ENCODE measurements at places on chromosomes 1 and 21.

GRCh38 chr1:246631426-246631825, 65.2 kb downstream of the CNST start:
- no peaks in the 10 kb centered on the region for H3K27me3 ChIP-seq
- no peak for DNase-seq
- no peak overlapping the region for H3K4me3 ChIP-seq
- H3K36me3 ChIP-seq, result peaks cover 38% of the 10 kb centered on the region
- H3K27ac ChIP-seq, result no peak overlapping the region

GRCh38 chr1:79614762-79615161, 608.2 kb upstream of the ADGRL4 start:
- H3K27me3 ChIP-seq, result no peaks in the 10 kb centered on the region
- H3K4me3 ChIP-seq, result no peak overlapping the region
- peaks cover 11% of the 10 kb centered on the region for H3K4me1 ChIP-seq

DNA sequence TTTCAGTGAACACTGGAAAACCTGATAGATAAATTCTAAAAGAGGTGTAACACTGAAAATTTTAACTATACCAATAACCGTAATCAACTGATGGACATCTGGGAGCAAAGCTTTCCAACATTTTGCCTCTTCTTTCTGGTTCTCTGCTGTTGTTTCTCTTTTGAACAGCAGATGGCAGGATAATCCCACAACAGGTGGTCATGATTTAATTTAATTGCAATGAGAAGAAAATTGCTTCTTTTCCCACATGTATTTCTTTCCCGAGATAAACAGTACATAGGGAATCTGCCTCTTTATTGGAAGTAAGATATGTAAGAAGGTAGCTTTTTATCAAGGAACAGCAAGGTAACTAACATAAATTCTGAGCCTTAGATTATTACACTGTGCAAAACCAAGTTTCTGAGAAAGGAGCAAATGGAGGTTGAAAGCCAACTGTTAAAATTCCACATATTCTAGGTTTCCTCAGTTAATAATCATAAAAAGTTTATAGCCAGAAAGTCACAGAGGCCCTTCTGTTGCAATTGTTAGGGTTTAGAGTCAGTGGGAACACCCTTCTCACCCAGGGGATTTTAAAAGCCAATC, 72.9 kb downstream of the RPS6KA1 start:
- no peak overlapping the region for H3K27ac ChIP-seq
- no peaks in the 10 kb centered on the region for H3K36me3 ChIP-seq
- no peaks in the 10 kb centered on the region for H3K27me3 ChIP-seq
- no peak overlapping the region for H3K4me3 ChIP-seq

DNA sequence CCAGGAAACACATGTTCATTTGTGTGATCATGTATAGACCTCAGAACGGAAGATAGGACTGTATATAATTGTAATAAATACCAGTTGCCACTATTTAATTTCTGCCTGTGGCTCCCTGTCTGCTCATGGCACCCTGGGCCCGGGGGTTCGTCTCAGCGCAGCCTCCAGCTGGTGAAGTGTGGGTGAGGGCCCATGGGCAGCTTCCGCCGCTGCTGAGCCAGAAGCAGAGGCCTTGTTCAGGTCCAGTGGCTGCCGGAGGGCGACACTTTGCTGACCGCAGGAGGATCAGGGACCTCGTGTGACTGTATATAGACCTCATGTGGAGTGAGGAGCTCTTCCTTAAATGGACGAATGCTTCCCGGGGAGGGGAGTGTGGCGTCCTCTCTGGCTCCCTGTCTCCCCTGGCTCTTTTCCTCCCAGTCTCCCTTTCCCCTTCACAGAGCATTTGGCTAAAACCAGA, 155.9 kb downstream of the PEX14 start:
- no peak overlapping the region for H3K4me3 ChIP-seq
- no peaks in the 10 kb centered on the region for H3K27me3 ChIP-seq
- no peak for DNase-seq
- peaks cover 6% of the 10 kb centered on the region for H3K4me1 ChIP-seq

- H3K36me3 ChIP-seq, result no peaks in the 10 kb centered on the region
- DNase-seq, result no peak
- H3K4me3 ChIP-seq, result no peak overlapping the region
- no peaks in the 10 kb centered on the region for H3K27me3 ChIP-seq
Observed at GRCh38 chr21:16678429-16679160, 834.2 kb upstream of the CXADR start.

- H3K27ac ChIP-seq, result peak within 1 kb of the TSS; percentile 99
- peaks cover 14% of the 10 kb centered on the region for H3K36me3 ChIP-seq
- peak within 1 kb of the TSS; percentile 63 for H3K4me3 ChIP-seq
- H3K27me3 ChIP-seq, result no peaks in the 10 kb centered on the region
Observed at GRCh38 chr1:44806704-44807363, at the start of gene DYNLT4. Gene DYNLT4 (minus strand): TSS chr1:44807351. CDS start chr1:44806668, 683 bp downstream.

DNA sequence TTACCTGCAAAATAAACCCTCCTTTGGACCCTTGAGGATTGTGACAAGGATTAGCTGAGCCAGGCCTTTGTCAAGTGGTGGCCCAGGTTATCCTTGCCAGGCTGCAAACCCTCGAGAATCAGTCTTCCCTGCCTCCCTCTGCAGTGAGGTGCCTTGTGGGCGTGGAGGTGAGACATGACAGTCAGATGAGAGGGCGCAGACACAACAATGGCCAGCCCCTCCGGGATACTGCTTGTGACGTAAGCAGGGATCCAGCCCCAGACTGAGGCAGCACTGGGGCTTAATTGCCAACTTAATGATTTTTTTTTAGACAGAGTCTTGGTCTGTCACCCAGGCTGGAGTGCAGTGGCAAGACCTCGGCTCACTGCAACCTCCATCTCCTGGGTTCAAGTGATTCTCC, 104.6 kb downstream of the LAMC2 start:
- no peak overlapping the region for H3K4me3 ChIP-seq
- no peak for DNase-seq
- no peaks in the 10 kb centered on the region for H3K27me3 ChIP-seq
- H3K27ac ChIP-seq, result no peak overlapping the region
- peaks cover 26% of the 10 kb centered on the region for H3K4me1 ChIP-seq

DNA sequence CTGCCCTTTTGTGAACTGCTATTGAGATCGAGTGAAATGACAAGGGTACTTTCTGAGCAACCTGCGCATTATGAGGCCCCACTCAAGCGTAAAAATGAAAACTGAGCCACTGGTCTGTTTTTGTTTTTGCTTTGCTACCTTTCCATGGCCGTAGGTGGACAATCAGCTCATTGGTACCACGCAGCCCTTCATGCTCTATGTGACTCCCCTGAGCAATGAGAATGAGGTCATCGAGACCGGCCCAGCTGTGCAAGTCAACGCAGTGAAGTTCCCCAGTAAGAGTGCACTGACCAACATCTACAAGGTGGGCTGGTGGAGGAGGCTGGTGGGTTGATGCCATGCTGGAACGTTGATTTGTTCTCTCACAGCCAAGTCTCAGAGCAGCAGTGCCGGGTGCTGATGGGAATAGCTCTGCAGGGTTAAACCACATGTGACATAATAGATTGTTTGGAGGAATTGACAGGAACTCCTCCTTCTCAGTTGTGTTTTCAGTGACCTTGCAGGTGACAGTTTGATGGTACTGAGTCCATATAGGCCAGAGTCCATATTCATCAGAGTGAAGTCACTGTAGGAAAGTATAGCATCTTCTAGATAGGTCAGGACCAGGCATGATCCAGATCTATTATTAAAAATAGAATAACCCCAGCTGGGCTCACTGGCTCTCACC, 170.3 kb downstream of the VPS13D start:
- no peak for DNase-seq
- H3K27ac ChIP-seq, result peak overlapping the region; percentile 75
- peaks cover 74% of the 10 kb centered on the region for H3K4me1 ChIP-seq
- peaks cover 33% of the 10 kb centered on the region for H3K36me3 ChIP-seq
- H3K4me3 ChIP-seq, result no peak overlapping the region
- H3K27me3 ChIP-seq, result no peaks in the 10 kb centered on the region

DNA sequence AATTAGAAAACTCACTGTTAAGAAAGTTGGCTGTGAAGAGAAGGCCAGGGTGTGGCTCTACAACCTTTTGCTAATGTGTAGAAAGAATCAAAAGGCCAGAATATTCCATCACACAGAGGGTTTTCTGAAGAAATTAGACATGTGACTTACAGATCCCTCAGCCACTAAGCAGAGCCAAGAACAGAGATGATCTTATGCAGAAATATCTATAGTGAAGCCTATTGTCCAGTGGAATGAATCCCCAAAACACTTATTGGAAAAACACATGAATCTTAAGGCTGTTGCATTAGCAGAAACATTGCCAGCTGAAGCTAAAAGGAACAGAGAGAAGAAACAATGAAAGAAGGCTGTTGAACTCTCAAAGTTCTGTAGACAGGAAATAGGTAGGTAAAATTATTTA, 979.2 kb downstream of the MRPL39 start:
- H3K4me3 ChIP-seq, result no peak overlapping the region
- H3K27ac ChIP-seq, result no peak overlapping the region
- no peaks in the 10 kb centered on the region for H3K4me1 ChIP-seq
- no peak for DNase-seq

- H3K27ac ChIP-seq, result peak overlapping the region; percentile 60
- peaks cover 14% of the 10 kb centered on the region for H3K36me3 ChIP-seq
- no peak for DNase-seq
- H3K27me3 ChIP-seq, result peaks cover 8% of the 10 kb centered on the region
- peaks cover 37% of the 10 kb centered on the region for H3K4me1 ChIP-seq
Observed at GRCh38 chr1:221336126-221336525, 405.8 kb downstream of the DUSP10 start.

- no peaks in the 10 kb centered on the region for H3K27me3 ChIP-seq
- H3K27ac ChIP-seq, result peak overlapping the region; percentile 97
- H3K4me1 ChIP-seq, result peaks cover 79% of the 10 kb centered on the region
- DNase-seq, result no peak
- peaks cover 17% of the 10 kb centered on the region for H3K36me3 ChIP-seq
Observed at GRCh38 chr1:64038965-64039364, 164.5 kb upstream of the UBE2U start.

- H3K4me1 ChIP-seq, result peaks cover 26% of the 10 kb centered on the region
- H3K36me3 ChIP-seq, result no peaks in the 10 kb centered on the region
- H3K27ac ChIP-seq, result peak overlapping the region; percentile 68
- no peak overlapping the region for H3K4me3 ChIP-seq
- DNase-seq, result no peak
- no peaks in the 10 kb centered on the region for H3K27me3 ChIP-seq
Observed at GRCh38 chr1:8714173-8714572, 103.3 kb downstream of the RERE start.

DNA sequence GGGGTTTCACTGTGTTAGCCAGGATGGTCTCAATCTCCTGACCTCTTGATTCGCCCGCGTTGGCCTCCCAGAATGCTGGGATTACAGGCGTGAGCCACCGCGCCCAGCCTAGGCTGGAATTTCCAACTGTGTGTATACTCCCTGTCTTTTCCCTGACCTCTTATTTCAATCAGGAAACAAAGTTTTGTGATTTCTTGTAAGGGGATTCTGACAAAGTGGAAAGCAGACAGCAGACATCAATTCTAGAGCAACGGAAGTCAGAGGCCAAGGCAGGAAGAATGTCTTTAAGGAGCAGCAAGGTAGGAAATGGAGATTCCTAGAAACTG, 36.0 kb upstream of the SLC44A3 start:
- peaks cover 24% of the 10 kb centered on the region for H3K4me1 ChIP-seq
- no peak overlapping the region for H3K4me3 ChIP-seq
- H3K27me3 ChIP-seq, result no peaks in the 10 kb centered on the region
- H3K27ac ChIP-seq, result peak overlapping the region; percentile 82
- no peaks in the 10 kb centered on the region for H3K36me3 ChIP-seq

DNA sequence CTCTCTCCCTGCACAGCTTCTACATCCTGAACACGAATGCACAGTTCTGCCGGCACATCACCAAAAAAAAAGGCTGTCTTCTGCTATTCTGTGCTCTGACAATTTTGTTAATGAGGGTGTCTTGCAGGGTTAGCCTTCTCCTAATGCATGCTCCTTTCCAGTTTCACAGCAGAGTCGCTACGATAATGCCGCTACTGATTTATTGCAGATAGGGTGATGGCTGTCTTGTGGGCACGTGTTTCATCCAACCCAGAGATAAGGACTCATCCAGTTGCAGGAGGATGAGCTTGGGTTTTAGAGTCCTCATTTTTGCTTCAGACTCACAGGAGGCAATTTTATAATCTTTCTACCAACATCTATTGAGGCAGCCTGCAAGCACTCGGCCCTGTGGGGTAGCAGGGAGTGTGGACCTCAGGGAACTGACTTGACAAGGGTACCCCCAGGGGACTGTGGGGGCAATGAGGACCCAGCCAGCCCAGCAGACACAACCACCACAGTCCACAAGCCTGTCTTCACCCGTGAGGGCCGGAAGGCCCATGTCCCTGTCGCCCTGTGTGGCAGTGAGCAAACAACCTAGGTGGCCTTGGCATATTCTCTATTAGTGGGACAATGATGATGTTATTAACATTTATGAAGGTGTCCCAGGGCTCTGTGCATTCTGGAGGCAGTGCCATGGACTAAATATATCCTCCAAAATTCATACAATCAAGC, 15.4 kb upstream of the UTS2 start:
- no peak overlapping the region for H3K27ac ChIP-seq
- H3K4me1 ChIP-seq, result no peaks in the 10 kb centered on the region
- no peaks in the 10 kb centered on the region for H3K27me3 ChIP-seq
- H3K36me3 ChIP-seq, result no peaks in the 10 kb centered on the region
- no peak for DNase-seq
- no peak overlapping the region for H3K4me3 ChIP-seq

DNA sequence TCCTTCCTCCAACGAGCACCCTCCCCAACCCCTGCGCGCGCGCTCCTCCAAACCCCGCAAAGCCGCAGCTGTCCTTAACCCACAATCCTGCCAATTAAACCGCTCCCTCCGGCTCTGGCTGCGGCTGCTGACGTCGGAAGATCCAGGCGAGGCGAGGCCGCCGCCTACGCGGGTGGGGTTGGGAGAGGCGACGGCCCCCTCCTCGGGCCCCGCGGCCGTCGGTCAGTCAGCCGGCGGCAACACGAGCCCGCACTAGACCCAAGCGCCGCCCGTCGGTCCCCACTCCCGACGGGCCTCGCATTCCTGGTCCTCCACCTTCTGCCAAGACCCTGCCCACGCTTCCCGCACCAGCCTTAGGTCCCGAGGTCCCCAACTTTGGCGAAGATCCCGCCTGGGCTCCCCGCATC, 75.4 kb downstream of the VWA5B1 start:
- H3K27me3 ChIP-seq, result peaks cover 95% of the 10 kb centered on the region
- peak overlapping the region; percentile 44 for H3K4me3 ChIP-seq
- no peak for DNase-seq
- H3K36me3 ChIP-seq, result no peaks in the 10 kb centered on the region
- no peak overlapping the region for H3K27ac ChIP-seq

DNA sequence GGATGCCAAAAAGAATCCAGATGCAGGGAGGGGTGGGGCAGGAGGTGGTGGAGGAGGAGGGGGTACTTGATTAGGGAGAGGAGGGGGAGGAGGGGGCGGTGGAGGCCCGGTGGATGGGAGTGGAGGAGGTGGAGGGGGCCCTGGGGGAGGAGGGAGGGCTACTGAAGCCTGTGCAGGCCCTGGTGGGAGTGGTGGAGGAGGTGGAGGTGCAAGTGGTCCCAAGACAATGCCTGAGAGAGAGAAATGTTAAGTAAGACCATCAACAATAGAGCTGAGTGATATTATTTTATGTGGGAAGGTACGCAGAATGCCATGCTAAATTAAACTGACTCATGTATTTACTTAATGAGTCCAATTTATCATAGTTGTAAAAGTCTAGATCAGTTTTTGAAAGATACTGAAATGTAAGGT, 86.8 kb upstream of the LBR start:
- H3K27ac ChIP-seq, result no peak overlapping the region
- H3K4me3 ChIP-seq, result no peak overlapping the region
- DNase-seq, result no peak
- H3K36me3 ChIP-seq, result peaks cover 32% of the 10 kb centered on the region
- H3K27me3 ChIP-seq, result no peaks in the 10 kb centered on the region
- peaks cover 7% of the 10 kb centered on the region for H3K4me1 ChIP-seq

- DNase-seq, result no peak
- H3K4me1 ChIP-seq, result peaks cover 30% of the 10 kb centered on the region
- no peak overlapping the region for H3K4me3 ChIP-seq
- no peaks in the 10 kb centered on the region for H3K27me3 ChIP-seq
- H3K27ac ChIP-seq, result no peak overlapping the region
- H3K36me3 ChIP-seq, result no peaks in the 10 kb centered on the region
Observed at GRCh38 chr21:38384675-38385426, 113.4 kb downstream of the ERG start.

All from mesothelial cell of epicardium (in vitro differentiated cells).